ENCODE measurements at places on chromosomes 7 and 10.

DNA sequence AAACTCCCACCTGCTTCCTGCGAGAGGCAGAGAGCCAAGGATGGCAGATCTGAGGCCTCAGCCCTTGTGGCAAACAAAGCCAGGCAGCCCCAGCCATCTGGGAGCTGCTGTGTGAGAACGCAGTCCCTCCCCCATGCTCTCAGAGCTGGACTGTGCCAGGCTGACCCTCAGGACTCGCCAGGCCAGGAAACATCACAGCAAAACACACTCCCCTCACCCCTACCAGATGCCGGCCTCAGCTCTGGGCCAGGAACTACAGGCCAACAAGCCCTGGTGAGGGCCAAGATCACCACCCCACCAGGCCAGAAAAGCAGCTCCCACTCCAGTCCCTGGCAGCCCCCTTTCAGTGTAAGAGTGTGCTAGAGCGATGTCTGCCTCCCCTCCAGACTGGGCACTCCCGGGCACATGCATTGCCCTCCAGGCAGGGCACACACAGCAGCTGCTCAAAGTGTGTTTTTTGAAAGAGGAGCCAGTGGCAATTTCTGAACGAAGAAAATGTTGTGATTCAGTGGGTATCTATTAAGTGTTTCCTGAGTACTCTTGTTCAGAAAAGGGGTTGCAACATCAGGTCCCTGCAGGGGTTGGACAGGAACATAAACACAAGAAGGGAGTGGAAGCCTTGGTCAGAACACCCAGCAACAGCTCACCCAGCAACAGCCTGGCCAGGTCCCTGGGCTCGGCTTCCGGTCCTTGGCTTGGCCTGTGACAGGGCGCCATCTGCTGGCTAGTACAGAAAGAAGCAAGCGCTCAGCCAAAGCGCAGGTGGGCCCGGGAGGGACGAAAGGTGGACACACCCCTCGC is 18.3 kb downstream of the LRRC20 start:
- DNase-seq = peak; percentile 42

DNA sequence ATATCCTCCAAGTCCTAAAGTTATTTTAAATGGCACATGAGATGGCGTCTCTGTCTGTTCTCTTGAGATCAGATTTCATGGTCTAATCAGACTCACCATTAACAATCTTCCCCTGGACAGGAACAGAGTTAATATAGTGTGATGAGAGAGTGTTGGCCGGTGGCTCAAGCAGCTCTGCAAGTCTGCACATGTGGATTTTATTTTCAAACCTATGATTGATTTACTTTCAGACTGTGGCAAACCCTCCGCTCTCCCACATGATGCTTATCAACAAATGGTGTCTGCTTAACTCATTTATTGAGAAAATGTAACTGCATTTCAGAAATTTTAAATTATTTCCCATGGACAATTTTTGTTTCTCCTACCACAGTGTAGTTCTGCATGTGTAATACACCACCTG is 46.5 kb upstream of the HGF start:
- DNase-seq = no peak

GRCh38 chr7:46494028-46494427 is 573.0 kb upstream of the IGFBP3 start:
- peak; percentile 23 for DNase-seq

- no peak for DNase-seq
Observed at GRCh38 chr7:55509322-55509721, 63.0 kb downstream of the VOPP1 start.

DNA sequence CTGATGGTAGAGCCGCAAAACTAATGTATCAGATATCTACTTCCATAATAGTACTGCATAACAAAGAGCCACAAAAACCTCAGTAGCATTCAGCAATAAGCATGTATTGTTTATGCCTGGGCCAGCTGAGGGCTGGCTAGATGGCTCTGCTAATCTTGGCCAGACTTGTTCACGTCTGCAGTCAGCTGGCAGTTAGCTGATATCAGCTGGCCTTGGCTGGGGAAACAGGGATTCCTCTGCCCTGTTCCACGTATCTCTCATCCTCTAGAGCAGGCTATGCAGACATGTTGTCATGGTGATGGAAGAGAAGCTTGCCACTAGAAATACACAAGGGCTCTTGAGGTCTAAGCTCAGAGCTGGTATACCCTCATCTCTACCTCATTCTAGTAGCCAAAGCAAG is 62.9 kb downstream of the GRM8 start:
- no peak for DNase-seq

DNA sequence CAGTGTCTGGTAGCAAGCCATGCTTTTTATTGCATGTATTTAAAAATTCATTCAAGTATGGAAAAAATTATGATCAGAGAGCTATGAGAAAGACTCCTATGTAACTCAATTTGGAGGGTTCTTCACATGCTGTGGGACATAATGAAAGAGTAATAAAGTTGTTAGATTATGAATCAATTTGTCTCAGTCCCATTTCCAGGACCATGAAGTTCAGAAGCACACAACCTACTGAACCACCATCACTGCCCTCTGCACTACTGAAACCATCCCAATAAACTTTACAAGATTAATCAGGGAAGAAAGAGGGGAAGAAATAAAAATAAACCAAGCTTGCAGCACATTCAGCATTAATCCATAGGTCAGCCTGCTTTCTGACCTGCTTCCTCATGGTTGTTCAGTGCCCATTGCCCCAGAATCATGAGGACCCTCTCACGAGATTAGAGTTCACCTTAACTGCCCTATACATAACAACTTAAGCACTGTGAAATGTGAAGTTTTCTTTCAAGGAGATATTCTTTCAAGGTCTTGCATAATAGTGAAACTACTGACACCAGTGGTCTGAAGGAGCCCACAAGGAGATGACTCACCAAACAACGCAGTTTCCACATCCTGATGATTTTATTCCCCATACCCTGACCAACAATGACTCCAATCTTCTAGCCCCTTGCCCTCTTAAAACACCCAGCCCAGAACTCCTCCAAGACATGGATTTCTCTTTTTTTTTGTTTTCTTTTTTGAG is 171.5 kb upstream of the ADCY1 start:
- DNase-seq = peak; percentile 99

DNA sequence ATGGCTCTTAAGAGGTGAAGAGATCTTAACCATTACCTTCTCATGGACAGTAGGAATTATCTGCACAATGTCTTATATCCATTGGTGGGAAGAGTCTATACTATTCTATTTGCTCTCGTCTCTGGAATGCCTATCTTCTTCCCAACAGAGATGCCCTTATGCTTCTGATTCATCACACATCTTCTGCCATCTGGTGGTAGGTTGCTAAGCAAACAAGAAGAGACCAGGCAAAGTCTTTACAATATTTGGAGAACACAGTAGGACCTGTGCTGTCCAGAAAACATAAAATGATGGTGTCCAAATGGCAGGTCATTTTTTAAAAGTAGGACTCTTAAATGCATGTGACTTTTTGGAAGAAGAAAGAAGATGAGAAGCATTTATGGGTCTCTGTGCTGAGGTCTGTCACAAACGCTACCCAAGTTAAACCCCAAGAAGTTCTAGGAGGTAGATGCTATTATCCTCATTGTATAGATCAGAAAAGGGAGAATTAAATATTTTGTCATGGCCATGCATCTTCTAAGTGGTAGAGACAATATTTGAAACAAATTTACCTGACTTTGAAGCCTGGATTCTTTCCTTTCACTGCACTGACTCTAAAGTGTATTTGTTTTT is 67.8 kb upstream of the NXPH1 start:
- DNase-seq = peak; percentile 42

DNA sequence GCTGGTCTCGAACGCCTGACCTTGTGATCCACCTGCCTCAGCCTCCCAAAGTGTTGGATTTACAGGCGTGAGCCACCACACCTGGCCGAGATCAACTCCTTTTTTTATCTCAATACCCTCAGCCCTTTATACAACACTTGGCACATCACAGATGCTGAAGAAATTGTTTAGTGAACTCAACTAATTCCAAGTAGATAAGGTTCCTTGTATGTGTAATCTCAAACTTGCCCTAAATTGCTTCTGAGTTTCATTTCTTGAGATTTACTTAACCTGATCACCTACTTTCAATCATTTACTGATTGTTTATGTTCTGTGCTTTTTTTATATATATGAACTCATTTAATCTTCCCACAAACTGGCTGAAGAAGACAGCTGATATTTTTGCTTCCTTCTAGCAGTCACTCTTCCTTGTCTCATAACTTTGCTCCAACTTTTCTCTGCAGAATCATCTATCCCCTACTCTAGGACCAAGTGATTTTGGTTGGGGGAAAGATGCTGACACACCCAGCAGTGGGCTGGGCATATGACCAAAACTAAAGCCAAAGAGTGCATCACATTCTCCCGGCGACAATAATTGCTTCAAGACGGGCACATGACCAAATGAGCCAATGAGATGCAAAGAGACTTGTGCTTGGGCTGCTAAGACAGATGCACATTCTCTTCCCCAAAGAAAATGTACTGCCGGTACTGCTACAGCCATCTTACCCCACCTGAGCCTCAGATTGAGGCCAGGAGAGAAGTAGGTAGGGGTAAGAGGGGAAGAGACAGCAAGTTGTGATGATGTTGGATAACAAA is 40.3 kb upstream of the ARID5B start:
- DNase-seq = no peak

DNA sequence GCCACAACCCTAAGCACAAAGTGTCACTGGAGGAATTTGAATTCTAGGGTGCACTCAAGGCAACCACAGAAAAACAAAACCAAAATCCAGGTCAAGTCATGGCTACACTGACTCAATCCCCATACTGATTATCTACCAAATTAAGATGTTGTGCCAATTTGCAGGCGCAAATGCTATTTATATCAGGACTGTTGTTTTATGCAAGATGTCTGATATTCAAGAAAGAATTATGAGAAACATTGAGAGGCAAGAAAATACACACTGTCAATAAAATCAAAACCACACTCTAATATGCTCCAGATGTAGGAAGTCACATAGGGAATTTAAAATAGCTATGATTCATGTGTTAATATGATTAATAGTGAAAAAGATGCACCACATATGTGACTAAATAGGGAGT is 141.3 kb upstream of the MINDY3 start:
- no peak for DNase-seq

- DNase-seq = no peak
Observed at GRCh38 chr10:125124907-125125306, 35.5 kb downstream of the CTBP2 start.
